COR-L47 (cell line): ENCODE measurements at places on chromosomes 16 and 17.

- DNase-seq: no peak
These were observed 3.4 kb upstream of the ZNF423 start for GRCh38 chr16:49859125-49859811.

- DNase-seq: no peak
These were observed 230.4 kb downstream of the C16orf78 start for GRCh38 chr16:49603956-49604355.

- DNase-seq: no peak
These were observed 195.0 kb downstream of the FOXL1 start for GRCh38 chr16:86773354-86773715.

DNA sequence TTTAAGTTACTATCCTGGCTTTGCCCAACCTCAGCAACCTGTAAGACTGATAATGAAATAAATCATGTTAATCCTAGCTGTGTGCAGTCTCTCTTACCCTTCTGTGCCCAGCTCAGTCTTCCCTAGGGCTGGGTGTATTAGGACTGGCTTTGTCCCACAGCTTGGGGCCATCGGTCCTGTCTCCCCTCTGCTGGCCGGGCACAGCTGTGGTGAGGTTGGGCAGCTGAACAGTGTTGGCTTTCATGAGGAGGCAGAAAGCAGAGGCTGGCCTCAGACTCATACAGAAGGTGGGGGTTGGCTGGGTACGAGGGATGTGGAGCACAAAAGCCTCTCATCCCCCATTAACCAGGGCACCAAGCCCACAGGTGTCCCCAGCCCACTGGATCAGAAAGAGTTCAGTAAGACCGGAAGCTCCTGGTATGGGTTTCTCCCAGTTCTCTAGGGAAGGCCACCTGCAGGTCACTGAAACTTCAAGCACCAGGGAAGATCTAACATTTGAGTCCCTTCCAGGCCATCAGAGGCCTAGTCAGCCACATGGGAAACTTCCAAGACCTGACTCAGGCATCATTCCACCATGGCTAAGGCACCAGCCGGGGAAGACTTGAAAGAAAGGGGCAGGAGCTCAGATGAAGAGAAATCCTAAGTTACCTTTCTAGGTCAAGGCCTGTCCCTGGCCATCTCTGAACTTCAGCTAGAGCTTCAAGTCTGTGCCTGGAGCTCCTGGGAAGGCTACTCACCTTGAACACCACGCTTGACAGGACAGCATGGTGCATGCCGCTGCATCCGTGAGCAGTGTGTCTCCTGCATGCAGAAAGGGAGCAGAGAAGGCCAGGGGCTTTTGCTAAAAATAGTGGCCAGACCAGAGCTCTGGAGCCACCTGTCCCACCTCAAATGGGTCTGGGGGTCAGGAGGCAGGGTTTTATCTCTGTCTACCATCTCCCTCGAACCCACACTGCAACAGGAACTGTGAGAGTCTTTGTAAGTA is 8.8 kb downstream of the CNP start:
- no peak for DNase-seq

DNA sequence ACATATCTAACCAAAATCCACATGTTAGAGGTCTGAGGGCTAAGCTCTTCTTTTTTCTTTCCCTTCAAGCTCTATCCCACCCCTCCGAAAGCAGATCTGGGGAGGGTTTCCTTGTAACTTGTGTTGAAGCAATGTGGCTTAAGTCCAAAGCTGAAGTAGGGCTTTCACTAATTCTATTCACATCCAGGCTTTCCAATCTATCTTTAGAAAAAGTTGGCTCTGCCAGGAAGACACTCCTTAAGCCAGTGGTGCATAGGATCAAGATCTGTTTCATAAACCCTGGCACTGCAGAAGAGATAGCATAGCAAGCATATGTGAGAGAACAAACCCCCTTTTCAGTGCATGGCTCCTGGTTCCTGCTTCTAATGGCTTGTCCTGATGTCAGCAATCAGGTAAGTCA is 34.9 kb upstream of the DHX40 start:
- DNase-seq: no peak

GRCh38 chr16:4989391-4990006 is 31.4 kb downstream of the SEC14L5 start:
- no peak for DNase-seq

DNA sequence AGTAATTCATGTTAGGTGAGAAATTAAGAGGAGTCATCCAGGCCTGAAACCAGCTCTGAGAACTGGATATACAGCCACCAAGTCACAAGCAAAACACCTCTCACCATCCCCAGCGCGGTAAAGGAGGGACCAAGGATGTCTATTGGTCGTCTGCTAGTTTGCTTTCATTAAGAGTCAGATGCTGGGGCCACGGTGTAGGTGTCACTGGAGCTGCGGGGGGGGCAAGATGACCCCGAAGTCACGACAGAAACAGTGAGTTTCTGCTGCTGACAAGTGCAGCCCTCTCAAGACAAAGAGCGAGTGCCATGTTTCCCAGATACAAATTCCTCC is 790 bp downstream of the NCBP3 start:
- DNase-seq: no peak

DNA sequence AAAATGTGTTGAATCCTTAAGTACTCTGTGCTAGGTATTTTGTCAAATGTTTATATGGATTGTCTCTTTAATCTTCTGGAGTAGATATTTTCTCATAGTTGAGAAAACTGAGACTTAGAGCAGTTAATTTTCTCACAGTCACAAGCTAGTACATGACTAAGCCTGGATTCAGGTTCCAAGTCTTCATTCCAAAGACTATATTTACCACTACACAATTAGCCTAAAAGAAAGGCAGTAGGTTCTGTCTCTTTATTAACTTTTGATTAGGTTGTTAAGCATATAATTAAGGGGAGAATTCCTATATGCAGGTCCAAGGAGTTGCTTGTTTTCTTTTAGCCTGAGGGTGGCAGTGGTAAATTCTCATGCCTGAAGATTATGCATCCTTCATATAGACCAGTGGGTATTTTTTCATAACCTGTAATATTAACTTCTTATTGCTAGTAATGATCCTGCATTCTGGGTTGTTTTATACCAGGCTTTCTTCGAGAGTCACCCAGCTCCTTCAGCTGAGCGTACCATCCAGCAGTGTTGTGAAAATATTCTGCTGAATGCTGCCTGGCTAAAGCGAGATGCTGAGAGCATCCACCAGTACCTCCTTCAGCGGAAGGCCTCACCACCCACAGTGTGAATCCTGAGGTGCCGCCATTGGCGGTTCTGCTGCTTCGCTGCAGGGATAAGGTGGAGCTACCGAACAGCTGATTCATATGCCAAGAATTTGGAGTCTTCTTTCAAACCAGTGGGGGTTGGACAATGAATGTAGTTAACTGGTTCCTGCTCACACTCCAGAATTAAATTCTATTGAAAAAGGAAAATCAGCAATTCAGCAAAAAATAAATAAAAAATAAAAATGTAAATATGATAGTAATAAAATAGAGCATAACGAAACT is 28.2 kb upstream of the KPNB1 start:
- no peak for DNase-seq

DNA sequence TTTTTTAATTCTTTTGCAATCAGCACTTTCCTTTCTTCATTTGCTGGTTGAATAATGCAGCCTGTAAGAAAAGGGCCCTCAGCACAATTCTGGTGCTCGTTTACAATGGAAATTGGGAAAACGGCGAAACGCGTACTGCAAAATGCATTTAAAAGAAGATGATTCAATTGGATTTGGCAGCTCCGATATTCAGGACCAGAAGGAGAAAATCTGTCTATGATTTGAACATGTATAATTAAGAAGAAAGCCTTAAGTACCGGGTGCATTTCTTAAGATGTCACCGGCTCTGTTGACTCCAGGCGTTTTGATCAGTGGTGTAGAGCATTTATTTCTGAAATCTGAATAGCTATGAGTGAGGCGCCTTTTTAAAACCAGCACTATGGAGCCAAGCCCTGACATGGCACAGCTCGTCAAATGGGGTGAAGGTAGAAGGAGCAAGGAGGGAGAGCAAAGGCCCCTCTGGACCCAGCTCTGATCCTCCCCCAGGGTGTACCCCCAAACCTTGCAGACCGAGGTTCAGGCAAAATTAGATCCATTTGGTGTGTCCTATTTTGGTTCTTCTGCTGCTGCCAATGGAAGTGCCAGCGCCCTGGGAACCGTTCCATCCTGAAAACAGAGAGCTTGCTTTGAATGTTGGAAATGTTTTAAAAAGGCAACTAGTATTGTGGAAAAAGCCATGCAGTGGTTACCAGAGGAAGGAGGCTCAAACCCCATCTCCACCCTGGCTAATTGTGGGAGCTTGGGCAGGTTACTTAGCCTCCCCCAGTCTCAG is 161.4 kb upstream of the RPL38 start:
- DNase-seq: no peak

- no peak for DNase-seq
These were observed 7.9 kb downstream of the TBX4 start for GRCh38 chr17:61459939-61460718.

- DNase-seq: no peak
These were observed 146.2 kb downstream of the ENGASE start for GRCh38 chr17:79220713-79221291.

DNA sequence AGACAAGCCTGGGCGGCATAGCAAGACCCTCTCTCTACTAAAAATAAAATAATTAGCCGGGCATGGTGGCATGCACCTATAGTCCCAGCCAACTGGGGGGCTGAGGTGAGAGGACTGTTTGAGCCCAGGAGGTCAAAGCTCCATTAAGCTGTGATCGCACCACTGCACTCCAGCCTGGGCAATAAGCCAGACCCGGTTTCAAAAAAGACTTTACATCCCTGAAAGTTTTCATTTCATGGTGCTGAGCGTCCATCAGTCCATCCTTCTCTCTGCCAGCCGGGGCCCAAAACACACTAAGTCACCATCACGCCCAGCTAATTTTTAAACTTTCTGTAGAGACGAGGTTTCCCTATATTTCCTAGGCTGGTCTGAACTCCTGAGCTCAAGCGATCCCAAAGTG is 10.6 kb downstream of the RAB40B start:
- no peak for DNase-seq

DNA sequence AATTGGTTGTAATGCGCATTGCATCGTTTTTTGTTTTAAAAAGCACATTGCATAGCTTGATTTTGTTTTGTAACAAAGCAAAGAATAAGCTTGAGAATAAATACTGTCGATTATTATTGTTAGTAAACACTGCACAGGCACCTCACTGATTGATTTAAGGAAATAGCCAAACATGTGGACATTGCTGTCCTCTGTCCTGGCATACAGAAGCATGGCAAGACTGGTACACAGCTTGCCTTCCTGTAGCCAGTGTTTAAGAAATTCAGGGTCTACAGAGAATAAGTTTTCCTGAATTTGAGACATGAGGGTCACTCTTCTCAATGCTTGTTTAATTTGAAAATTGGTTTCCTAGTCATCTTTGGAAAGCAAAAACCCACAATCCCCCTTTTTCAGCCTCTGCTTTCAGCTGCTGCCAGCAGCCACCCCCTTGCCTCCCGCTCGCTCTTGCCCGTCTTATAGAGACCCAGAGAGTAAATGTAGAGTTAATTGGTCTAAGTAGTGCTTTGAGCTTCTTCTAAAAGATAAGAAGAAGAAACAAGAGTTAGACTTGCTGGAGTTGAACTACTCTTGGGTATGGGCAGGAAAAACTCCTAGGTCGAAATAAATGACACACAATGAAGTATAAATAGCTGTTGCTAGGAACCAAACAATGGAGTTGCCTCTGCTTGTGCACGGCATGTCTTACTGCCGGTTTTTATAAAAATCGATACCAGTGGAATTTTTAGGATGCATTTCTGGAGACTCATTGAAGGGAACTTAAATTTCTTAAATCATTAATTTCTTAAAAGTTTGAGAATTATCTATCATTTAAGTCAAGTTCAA is 116.6 kb downstream of the MRTFB start:
- DNase-seq: peak; percentile 28

GRCh38 chr17:81870131-81870980 is 781 bp downstream of the ARHGDIA start:
- peak; percentile 25 for DNase-seq

DNA sequence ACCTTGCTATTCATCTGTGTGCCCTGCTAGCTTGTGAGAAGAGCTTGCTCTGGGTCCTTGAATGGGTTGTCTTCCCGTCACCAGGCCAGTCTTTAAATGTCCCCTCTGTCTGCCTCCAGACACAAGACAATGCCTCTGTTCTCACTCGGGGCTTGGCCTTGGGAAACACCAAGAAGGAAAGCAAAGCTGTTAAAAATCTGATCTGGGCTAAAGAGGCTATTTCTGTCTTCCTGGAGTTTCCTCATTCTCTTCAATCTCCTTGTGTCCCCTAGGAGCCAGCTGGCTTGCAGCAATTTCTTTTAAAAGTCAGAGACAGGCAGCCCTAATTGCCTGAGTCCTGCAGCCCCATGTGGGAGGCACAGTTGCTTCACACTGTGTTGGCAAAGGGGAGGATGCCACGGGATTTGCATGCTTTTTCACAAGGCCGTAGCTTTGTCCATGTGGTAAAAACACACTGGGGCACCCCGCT is 2.5 kb downstream of the DNAI2 start:
- no peak for DNase-seq

DNA sequence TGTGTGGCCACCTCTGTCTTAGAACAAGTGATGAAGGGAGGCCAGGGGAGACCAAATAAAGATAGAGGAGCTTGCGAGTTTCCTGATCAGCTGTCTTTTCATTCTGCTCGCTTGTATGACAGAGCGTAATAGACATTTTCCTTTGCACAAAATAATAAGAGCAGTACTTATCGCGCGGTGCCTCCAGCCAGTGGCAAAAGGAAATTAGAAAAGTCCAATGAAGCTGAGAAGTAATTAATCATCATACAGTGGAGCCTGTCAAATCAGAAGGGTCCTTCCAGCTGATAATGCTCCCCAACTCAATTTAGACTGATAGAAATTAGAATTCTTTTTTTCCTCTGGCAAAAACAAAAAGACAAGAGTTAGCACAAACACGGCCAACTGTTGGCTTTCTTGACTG is 307.0 kb upstream of the IRX5 start:
- no peak for DNase-seq

GRCh38 chr16:52318302-52319009 is 228.5 kb downstream of the TOX3 start:
- DNase-seq: peak; percentile 93

DNA sequence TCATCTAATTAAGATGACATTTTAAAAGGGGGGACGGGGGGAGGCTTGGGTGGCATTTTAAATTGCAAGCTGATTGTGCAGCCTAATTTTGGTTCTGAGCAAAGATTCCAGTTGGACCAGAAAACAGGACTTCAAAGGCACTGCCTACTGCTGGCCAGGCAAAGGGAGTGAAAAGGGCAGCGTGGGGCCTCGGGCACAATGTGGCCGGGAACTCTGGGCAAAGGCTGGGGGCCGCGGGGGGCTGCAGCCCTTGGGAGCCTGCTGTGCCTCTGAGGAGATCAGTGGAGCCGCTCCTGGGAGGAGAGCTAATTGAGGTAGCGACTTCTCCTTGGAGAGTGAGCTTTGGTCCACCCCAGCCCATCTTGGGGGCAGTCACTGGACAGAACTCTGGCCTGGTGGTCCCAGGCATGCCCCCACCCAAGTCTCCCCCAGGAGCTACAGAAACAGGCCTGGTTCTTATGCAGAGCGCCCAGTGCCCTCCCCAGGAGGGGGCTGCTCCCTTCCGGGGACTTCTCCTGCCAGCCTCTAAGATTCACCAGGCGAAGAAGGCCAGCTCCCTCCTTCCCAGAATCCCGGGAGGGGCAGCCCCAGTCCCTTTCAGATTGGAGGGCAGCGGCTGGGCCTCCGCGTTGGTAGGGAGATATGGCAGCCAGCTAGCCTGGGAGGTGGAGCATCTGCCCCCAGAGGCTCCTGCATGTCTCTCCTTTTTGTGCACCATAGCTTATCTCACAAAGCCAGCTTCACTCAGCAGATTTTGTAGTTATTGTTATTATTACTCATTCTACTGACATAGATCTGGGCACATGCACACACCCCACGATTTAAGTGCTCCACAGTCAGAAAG is 115.6 kb downstream of the GNAO1 start:
- no peak for DNase-seq
